Left lung (tissue), 14 donors: ENCODE measurements at places on chromosomes 3 and 15. TPM values are rescaled to one million over a fixed set of nuclear protein-coding genes. Genes with fewer than 3 reads are reported as not detected.

- no peak overlapping the region for H3K4me3 ChIP-seq
- H3K27me3 ChIP-seq, result no peaks in the 10 kb centered on the region
- H3K4me1 ChIP-seq, result no peaks in the 10 kb centered on the region
- H3K36me3 ChIP-seq, result no peaks in the 10 kb centered on the region
- no peak for DNase-seq
Measured at GRCh38 chr3:87410110-87410509, 133.7 kb upstream of the POU1F1 start.

The SLC38A3 gene
- total RNA-seq, result not detected

The P2RY14 gene
- 2.4 TPM for total RNA-seq

- H3K27ac ChIP-seq, result no peak overlapping the region
- H3K4me3 ChIP-seq, result no peak overlapping the region
- H3K27me3 ChIP-seq, result no peaks in the 10 kb centered on the region
- DNase-seq, result no peak
Measured at GRCh38 chr3:127535901-127536829, 54.4 kb downstream of the TPRA1 start.

DNA sequence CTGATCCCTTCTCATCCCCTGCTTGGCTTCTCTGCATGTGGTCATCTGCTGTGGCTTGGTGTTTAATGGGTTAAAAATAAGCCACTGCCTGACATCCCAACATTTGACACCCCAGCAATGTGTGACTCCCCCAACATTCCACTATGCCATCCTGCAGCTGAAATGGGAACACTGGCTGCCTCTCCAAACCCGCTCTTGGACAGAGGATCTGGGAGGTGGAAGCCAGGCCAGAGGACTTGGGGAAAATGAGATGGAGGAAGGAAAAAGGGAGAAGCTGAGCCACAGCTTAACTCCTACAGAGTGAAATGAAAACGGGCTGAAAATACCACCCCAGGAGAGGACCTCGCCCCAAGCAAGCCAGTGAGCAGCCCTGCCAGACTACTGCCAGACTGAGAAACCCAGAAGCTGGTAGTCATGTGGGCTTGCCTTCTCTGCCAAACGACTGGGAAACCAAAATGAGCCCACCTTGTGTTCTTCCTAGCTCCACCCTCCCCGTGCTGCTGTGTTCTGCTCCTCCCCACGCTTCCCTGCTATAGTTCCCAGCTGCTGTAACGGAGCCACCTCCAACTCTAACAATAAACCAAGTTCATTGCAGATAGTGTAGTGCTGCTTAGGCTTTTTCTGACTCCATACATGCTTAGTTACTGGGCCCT, 13.7 kb downstream of the MAP1A start:
- no peaks in the 10 kb centered on the region for H3K27me3 ChIP-seq
- no peak for DNase-seq
- no peaks in the 10 kb centered on the region for H3K36me3 ChIP-seq
- H3K4me1 ChIP-seq, result no peaks in the 10 kb centered on the region

DNA sequence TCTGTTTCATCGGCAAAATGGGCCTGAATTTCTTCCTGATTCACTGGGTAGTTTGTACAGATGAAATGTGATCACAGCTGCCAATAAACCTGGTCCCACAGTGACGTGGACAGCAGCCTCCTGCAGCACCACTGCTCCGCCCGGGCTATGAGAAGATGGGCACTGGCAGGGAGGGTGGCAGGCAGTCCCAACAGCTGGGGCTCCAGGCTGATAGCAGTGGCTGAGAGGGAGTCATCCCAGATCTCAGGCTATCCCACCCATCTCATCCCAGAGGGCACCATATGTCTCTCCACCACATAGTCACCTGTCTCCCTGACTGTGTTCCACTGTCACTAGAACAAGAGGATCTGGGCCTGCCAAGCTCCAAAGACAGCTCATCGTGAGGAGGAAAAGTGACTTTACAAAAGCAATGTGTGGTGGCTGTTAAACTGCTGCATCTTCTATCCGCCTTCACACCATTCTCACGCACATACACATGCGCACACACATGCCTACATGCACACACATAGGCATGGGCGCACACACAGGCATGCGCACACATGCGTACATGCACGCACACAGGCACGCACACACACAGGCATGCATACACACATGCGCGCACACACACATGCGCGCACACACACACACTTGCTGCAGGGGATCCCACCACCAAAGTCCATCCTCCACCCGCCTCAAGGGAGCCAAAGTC, 46.2 kb downstream of the RGMA start:
- H3K27ac ChIP-seq, result no peak overlapping the region
- peaks cover 7% of the 10 kb centered on the region for H3K36me3 ChIP-seq
- no peak for DNase-seq
- H3K27me3 ChIP-seq, result no peaks in the 10 kb centered on the region
- peaks cover 24% of the 10 kb centered on the region for H3K4me1 ChIP-seq
- H3K4me3 ChIP-seq, result no peak overlapping the region

GRCh38 chr15:78507831-78508160, 419 bp downstream of the HYKK start:
- H3K36me3 ChIP-seq, result no peaks in the 10 kb centered on the region
- H3K4me1 ChIP-seq, result no peaks in the 10 kb centered on the region
- DNase-seq, result no peak

GRCh38 chr3:185699927-185700326, 113.8 kb downstream of the SENP2 start:
- DNase-seq, result no peak
- H3K4me3 ChIP-seq, result no peak overlapping the region
- no peak overlapping the region for H3K27ac ChIP-seq
- peaks cover 22% of the 10 kb centered on the region for H3K4me1 ChIP-seq

The RTP1 gene
- not detected for total RNA-seq

DNA sequence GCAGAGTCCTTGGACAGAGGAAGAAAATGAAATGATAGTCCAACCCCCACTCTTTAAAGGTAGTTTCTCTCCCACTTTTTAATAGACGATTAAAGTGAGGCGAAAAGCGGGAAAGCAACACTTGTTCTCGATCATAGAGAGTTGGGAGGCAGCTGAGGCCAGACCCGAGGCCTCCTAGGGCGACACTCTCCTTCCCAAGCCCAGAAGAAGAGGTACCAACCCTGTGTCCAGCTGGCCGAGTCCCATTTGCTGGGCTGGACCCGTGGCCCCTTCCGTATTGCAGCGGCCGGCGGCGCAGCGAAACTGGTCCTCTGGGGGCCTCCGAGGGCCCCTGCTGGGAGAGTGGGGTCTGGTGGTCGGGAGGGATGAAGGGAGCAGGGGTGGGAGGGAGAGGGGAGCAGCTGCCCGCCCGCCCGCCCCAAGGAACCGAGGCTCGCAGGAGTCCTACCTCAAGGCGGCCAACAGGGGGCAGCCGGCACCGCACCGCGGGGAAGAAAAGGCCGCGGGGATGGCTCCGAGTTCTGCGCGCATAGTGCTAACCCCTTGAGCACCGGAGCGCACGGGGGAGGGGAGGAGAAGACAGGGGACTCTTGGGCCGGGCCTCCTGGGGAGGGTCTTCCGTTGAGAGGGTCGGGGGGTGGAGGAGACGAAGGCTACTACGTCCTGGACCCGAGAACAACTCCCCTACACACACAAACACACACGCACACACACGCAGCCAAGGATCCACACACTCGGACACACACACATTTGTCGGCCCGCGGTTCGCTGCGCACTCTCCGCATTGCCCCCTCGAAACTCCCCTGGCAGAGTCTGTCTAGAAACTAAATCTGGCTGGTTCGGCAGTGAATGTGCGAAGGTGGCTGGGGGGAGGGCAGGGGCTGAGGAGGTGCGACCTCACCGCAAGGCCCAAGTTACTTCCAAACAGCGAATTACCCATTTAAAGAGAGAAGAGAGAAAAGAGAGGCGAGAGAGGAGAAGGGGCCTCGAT, 2.0 kb downstream of the WNT5A start:
- H3K27me3 ChIP-seq, result peaks cover 100% of the 10 kb centered on the region
- H3K27ac ChIP-seq, result peak overlapping the region; percentile 65
- no peaks in the 10 kb centered on the region for H3K36me3 ChIP-seq
- peak; percentile 75 for DNase-seq
- peak overlapping the region; percentile 66 for H3K4me3 ChIP-seq

The PML gene
- total RNA-seq, result 61.2 TPM

The RTP4 gene
- total RNA-seq, result 5.1 TPM

- H3K4me1 ChIP-seq, result no peaks in the 10 kb centered on the region
- H3K4me3 ChIP-seq, result no peak overlapping the region
- no peaks in the 10 kb centered on the region for H3K27me3 ChIP-seq
- H3K27ac ChIP-seq, result no peak overlapping the region
Measured at GRCh38 chr15:95501865-95502264, 828.6 kb upstream of the NR2F2 start.

The CCR1 gene
- total RNA-seq, result 84.5 TPM

- no peaks in the 10 kb centered on the region for H3K27me3 ChIP-seq
- no peak overlapping the region for H3K4me3 ChIP-seq
- H3K36me3 ChIP-seq, result no peaks in the 10 kb centered on the region
- peak; percentile 61 for DNase-seq
- H3K27ac ChIP-seq, result no peak overlapping the region
Measured at GRCh38 chr3:24185738-24186384, 240.8 kb downstream of the NR1D2 start.

GRCh38 chr15:34365836-34366235, 1.2 kb downstream of the LPCAT4 start:
- peaks cover 11% of the 10 kb centered on the region for H3K4me1 ChIP-seq
- no peaks in the 10 kb centered on the region for H3K27me3 ChIP-seq
- H3K4me3 ChIP-seq, result peak overlapping the region; percentile 87
- peaks cover 11% of the 10 kb centered on the region for H3K36me3 ChIP-seq

GRCh38 chr15:64547275-64547674, 86.9 kb downstream of the ZNF609 start:
- H3K36me3 ChIP-seq, result no peaks in the 10 kb centered on the region
- no peak for DNase-seq
- H3K27ac ChIP-seq, result no peak overlapping the region
- no peak overlapping the region for H3K4me3 ChIP-seq
- no peaks in the 10 kb centered on the region for H3K27me3 ChIP-seq

DNA sequence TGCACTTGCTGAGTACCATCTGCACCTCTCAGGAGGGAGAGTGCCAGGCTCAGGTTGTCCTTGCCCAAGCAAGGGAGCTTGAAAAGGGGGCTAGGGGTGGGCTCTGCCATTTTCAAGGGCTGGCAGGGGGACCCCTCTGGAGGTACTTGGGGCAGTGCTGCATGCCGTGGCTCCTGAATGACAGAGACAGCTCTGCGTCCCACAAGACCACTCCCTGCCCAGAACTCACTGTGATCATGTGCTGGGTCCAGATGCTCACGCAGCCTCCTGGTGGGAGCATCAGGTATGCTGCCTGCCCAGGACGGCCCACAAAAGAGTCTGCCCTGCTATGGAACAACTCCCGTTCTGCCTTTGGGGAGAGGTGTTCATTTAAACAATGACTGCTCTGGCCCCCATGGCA, 165.2 kb downstream of the GOLGA6L4 start:
- no peaks in the 10 kb centered on the region for H3K4me1 ChIP-seq
- H3K27me3 ChIP-seq, result no peaks in the 10 kb centered on the region
- no peaks in the 10 kb centered on the region for H3K36me3 ChIP-seq
- no peak overlapping the region for H3K4me3 ChIP-seq
- no peak for DNase-seq

DNA sequence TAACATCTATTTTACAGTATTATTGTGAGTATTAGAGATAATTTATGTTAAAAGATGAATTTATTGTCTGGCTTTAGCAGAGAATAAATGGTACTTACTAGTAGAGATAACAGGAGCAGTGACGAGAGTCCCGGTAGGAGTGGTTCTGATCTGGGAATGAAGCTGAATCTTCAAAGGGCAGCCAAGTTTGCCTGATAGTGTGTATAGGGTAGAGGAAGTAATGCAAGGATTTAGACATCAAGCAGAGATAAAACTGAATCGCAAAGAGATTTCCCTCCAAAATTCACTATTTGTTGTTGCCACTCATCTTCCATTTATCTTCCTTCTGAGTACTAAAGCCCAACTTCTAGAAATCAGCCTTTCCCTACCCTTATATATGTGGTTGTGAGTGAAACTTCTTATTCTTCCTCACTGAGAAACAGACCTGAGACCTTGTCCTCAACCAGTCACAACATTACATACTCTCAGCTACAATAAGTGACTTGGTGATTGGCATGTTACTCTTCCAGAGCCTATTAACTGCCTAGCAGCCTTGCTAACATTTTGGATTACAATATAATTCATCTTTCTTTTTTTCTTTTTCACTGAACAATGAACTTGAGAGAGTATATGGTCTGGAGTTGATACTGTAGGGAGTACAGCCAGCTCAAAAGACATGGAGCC, 692.7 kb upstream of the ZNF385D start:
- H3K27ac ChIP-seq, result no peak overlapping the region
- no peaks in the 10 kb centered on the region for H3K27me3 ChIP-seq
- no peak for DNase-seq
- no peaks in the 10 kb centered on the region for H3K36me3 ChIP-seq
- H3K4me3 ChIP-seq, result no peak overlapping the region
- H3K4me1 ChIP-seq, result no peaks in the 10 kb centered on the region

The IQCF5 gene
- total RNA-seq, result not detected

DNA sequence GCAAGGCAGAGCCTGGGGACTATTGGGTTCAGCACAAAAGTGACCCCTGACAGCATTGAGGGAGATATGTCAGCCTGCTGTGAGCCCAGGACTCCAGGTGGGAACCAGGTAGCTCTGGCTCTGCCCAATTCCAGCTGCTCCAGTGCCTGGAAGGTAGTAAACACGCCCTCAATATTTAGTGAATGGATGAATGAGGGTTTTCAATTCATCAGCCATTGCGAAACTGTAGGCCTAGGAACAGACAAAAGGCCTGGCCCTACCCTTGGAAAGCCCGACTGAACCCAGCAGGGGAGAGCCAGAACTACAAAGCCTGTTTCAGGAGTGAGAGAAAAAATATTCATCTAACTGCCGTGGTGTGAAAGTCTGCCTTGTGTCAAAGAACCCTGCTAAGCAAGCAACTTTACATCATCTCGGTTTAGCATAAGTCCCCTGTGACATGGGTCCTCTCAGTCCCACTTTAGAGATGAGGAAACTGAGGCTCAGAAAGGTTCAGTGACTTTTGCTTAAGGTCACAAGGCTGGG, 8.1 kb upstream of the CSK start:
- DNase-seq, result no peak
- H3K4me3 ChIP-seq, result no peak overlapping the region
- H3K27me3 ChIP-seq, result peaks cover 4% of the 10 kb centered on the region
- H3K4me1 ChIP-seq, result peaks cover 9% of the 10 kb centered on the region
- H3K36me3 ChIP-seq, result no peaks in the 10 kb centered on the region

GRCh38 chr3:151119188-151119587, 33.7 kb downstream of the MED12L start:
- H3K27ac ChIP-seq, result no peak overlapping the region
- no peaks in the 10 kb centered on the region for H3K4me1 ChIP-seq
- H3K27me3 ChIP-seq, result no peaks in the 10 kb centered on the region
- H3K36me3 ChIP-seq, result no peaks in the 10 kb centered on the region

The RPL39L gene
- total RNA-seq, result 7.4 TPM
